ENCODE measurements at places on chromosomes 11 and 22.

DNA sequence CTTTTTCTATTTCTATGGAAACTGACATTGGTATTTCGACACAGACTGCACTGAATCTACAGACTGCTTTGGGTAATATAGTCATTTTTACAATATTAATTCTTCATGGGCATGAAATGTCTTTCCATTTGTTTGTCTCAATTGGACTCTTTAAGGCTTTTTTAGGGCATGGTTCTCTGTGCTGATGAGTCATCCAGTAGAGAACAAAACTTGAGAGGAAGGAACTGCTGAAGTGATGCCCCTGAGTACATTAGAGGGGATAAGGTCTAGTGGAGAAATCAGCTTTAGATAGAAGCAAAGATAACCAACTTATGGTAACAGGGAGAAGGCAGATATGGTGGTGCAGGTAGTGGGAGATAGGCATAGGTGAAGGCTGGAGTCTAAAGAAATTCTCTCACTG, 25.1 kb downstream of the TSG101 start:
- no peak for DNase-seq

DNA sequence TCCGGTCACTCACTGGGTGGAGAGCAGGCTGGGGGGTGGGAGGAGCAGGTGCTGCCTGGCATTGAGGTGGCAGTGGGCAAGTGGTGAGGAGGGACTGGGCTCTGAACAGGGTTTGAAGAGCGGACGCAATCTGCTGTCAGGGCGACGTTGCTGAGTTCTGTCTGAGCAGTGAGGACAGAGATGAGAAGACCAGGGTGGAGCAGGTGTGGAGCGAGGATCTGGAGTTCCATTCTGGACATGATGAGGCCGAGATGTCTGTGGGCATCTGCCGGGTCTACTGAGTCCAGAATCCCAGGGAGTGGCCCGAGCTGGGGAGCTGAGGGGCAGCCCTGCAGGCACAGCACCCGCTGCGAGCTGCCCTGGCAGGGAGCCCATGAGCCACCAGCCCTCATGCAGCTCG, 2.2 kb upstream of the MOV10L1 start:
- DNase-seq = no peak

DNA sequence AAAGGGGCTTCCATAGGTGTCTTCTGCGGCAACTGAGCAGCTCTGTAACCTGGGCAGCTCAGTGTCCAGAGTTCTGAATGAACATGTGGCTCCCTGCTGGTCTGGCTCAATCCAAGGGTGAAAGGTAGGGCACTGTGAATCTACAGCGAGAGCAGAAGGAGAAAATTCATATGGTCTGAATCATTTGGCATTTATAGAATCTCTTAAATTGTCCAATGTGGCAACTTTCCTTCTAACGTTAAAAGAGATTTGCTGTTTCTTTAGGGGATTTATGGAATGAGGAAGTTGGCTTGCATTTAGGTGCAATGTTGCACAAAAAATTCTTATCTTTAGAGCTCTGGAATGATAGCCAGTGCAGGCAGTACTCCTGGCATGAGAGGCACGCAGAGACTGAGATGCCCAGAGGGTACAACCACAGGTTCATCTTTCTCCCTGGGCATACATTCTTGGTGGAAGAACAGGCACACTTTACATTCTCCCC, 17.0 kb downstream of the ATXN10 start:
- DNase-seq = no peak

DNA sequence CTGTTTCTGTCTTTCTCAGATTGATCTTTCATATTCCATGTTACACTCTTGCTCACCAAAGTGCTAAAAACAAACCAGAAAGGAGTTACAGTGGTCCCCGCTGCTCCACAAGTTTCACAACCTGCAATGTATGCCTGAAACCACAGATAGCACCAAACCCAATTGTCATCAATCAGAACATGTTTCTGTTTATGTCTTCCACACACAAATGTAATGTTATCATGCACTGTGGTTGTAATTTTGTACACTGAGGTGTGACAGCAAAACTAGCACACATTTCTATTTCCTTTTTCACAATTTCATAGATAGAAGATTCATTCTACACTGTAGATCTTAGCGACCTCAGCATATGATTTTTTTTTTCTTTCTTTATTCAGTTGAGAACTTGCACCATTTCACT, 1045.9 kb upstream of the RAG2 start:
- DNase-seq = no peak

All from hypothalamus (tissue), 51 donors.